ENCODE measurements at places on chromosomes 12 and 14.

- peak; percentile 94 for DNase-seq
These were observed 1.3 kb upstream of the NCOR2 start for GRCh38 chr12:124568431-124569374.

DNA sequence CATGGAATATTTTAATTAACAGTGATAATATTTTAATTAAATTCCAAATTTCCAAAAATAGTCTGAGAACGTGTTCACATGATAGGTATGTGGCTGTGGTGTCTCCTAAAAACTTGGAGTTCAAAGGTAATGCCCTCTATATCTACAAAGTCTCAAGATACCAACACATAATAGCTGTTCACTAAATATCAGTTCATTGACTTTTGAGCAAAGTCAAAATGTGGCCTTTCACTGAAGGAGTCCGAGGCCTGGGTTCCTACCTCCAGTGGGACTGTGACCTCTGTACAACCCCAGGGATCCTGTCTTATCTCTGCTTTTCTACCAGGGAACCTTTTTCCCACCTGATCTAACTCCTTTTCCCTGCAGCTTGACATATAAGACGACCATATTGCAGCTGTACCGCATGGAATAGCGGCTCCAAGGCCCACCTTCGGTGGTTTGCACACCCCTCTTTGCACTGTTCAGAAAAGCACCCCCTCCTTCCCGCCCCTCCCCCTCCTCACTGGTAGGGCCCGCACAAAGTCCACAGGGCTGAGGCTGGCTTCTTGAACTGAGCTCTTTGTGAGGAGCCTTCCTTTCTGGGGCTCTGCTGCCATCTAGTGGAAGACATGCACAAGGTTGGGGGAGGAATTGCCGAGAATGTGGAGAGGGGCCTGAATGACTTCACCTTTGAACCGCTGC lies 3.1 kb downstream of the CCND2 start:
- DNase-seq: peak; percentile 78

DNA sequence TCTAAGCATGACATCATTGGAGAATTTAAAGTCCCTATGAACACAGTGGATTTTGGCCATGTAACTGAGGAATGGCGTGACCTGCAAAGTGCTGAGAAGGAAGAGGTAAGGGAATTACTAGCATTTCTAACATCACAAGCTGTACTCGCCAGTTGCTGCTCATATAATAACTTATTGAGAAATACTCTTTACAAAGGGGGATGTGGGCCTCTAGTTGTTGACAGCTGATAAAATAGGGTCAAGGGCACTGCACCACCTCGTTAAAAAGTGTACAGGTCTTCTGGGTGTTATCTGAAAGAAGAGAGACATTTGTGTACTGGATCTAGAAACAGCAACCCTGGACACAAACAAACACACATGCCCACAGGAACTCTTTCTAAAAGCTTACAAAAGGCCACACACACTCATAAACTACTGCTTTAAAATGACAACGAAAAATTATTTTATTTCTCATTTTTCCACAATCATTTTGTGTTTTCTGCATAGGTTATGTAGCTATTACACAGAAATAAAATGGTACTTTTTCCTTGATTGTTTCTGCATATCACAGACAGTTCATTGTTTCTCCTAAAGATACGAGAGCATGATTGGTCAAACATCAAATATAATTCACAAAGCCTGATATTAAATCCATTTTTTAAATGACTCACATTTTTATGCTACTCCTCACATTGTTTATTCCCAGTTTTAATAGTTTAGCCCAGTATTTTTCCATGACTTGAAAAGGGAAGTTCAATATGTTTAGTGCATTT lies 391.1 kb downstream of the PAWR start:
- DNase-seq: no peak

DNA sequence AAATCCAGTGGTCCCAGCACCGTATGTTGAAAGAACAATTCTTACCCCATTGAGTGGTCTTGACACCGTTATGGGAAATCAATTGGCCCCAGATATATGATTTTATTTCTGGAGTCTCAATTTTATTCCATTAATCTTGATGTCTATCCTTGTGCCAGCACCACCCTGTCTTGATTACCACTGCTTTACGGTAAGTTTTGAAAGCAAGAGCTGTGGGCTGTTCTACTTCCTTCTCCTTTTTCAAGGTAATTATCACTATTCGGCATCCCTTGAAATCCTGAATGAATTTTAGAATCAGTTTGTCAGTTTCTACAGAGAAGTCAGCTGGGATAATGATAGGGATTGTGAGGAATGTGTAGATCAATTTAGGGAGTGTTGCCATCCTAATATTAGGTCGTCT lies 160.8 kb upstream of the SFSWAP start:
- DNase-seq: no peak

DNA sequence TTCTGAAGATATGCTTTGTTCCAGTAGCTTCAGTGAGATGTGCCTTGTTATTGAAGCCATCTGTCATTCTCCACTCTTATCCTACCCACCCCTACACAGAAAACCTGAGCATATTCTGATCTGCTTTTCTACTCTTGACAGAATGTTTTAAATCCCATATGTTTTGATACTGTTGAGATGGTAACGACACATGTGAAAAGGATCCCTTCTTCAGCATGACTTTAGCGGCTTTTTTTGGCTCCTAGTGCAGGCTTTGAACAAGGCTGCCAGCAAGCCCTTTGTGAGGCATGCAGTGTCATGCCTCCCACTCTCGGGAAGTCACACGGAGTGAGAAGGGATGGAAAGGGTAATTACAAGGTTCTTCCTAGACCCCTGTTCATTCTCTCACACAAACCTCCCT lies 228.8 kb upstream of the RGS6 start:
- no peak for DNase-seq

GRCh38 chr12:69986114-69986513 lies 161.1 kb downstream of the MYRFL start:
- DNase-seq: no peak

- DNase-seq: no peak
These were observed 6.2 kb upstream of the DCAF11 start for GRCh38 chr14:24108336-24108874.

DNA sequence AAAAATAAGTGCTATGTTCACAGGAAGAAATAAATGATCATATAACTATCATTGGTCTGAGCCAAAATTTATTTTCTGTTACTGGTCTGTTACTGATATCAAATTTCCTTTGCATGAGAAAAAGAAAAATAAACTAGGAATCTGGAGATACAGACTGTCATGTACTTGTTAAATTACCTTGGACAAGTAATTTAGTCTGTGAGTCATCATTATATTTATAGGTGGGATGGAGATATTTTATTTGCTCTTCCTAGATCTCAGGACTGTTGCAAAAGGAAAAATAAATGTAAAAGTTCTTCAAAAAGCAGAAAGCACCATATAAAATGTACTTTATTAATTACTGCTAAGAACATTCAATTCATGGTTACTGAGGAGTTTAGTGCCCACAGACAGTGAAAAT lies 174.4 kb downstream of the PTPRO start:
- DNase-seq: no peak

- DNase-seq: no peak
These were observed 94.5 kb downstream of the MYRFL start for GRCh38 chr12:69919495-69919894.

GRCh38 chr14:71985538-71986189 lies 53.4 kb downstream of the RGS6 start:
- DNase-seq: no peak

DNA sequence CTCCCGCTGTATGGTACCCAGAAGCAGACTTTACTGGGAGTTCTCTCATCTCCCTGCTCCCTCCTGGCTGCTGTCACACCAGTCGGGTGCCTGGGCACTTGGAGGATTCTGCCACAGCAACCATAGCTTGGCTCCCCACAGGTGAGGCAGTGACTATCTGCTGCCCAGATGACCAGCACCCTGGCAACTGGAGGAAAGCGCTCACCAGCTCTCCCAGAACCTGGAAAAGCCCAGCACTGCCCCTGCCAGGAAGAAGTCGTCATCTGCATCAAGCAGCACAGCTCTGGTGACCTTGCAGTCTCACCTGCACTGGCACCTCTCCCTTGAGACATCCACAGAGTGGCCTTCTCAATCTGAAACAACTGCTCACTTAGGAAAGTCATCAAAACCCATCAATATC lies 31.9 kb upstream of the TC2N start:
- DNase-seq: no peak

DNA sequence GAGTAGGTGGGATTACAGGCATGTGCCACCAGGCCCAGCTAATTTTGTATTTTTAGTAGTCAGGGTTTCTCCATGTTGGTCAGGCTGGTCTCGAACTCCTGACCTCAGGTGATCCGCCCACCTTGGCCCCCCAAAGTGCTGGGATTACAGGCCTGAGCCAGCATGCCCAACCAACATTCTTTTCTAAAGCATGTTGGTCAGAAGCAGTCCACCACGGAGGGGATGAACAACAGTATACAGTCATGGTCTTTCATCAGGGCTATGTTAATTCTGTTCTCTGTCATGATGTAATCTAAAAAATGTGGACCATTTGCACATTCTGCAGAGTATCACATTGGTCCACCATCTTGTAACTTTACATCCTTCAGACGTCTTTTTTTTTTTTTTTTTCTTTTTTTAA lies 3.6 kb downstream of the MRPL51 start:
- no peak for DNase-seq

- no peak for DNase-seq
These were observed 129.5 kb downstream of the KIF26A start for GRCh38 chr14:104267895-104268294.

DNA sequence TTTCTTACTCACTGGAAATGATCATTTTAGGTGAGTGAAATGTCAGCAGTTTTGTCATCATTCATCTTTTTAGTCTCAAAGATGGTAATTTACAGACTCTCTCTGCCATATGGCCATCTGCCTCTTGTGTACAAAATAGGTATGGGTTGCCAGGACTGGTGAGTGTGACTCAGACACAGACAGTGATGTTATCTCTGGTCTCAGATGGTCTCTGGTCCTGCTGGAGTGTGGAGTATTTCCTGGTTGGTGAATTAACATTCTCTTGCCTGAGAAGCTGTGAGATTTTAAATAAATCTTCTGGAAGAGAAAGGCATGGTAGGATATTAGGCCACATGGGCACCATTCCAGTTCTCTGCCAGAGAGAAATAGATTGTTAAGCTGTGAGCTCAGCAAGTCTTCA lies 207.0 kb downstream of the ATP23 start:
- no peak for DNase-seq

DNA sequence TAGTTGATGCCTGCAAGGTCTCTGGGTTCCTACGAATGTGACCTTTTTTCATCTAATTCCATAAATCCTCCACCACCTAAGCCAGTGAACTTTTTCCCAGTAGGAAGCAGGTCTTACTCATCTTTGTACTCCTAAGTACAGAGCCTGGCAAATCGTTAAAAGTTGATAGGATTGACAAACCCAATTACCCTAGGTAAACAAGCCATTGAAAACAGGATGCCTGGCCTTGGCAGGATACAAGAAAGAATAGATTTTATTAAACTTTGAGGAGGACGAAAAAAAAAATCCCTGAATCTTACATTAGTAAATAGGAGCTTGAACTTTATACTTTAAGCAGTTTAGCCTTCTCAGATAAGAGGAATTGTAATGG lies 5.6 kb downstream of the TBPL2 start:
- no peak for DNase-seq

DNA sequence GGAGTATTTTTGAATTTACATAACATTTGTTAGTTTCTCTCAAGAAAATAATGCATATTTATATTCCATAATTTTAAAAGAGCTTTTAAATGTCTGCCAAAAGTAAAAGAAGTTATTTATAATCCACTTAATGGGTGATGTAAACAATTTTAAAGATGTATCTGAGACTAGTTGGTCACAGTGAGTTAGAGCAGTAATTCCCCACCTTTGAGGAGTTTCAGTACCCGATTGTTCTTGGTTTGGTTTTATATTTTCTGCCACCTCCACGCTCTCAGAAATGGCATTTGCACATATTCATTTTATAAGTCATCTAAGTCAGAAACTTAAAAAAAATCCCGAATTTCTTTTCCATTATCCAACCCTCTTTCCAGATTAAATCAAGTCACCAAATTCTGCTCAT lies 153.2 kb downstream of the SLC35F4 start:
- no peak for DNase-seq

DNA sequence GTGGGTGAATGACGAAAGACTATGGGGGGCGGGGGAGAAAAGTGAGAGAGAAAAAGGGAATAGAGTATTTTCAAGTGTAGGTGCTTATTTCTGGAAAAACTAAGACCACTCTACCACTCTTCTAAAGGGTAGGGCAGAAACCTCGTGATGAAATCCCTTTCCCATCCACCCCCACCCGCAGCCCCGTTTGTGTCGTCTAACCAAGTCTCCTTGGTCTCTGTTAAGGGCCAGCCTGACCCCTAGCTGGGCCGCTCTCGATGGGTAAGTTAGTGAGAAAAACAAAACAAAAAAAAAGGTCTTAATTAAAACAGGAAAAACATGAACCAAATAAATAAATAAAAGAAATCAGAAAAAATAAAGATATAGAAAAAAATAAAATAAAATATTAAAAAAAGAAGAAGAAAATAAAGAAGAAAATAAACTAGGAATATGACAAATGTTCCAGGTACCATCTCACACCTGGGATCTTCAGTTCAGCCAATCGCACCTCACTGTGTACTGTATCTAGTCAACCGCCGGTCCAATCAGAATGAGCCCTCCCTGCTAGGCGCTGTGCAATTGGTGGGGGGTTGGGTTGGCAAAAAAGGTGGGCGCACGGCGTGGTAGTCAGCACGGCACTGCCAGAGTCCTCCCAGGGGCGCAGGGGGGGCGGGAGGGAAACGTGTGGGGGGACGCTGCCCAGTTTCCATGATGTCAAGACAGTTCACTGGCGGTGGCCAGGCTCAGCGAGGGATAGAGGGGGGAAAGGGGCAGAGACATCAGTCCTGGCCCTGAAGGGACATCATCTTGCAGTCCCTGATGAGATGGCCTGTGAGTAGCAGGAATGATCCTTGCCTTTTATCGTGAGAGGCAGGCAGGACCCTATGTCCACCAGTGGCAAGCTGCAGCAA lies 9.8 kb upstream of the CDH24 start:
- no peak for DNase-seq

- DNase-seq: no peak
These were observed 237.3 kb downstream of the BCL11B start for GRCh38 chr14:99034711-99035171.

- no peak for DNase-seq
These were observed 90.7 kb downstream of the ITPK1 start for GRCh38 chr14:93025055-93025454.

GRCh38 chr14:64438181-64438841 lies 27.0 kb upstream of the AKAP5 start:
- no peak for DNase-seq

GRCh38 chr14:85241022-85241855 lies 288.7 kb upstream of the FLRT2 start:
- no peak for DNase-seq

- no peak for DNase-seq
These were observed 183.8 kb downstream of the DAD1 start for GRCh38 chr14:22405201-22405600.

- no peak for DNase-seq
These were observed 4.3 kb downstream of the GPR132 start for GRCh38 chr14:105060751-105061427.

- DNase-seq: no peak
These were observed 16.9 kb downstream of the PTPRQ start for GRCh38 chr12:80460972-80461371.

- no peak for DNase-seq
These were observed 224.3 kb downstream of the ITPR2 start for GRCh38 chr12:26608706-26609105.
